Left kidney (tissue), 8 donors: ENCODE measurements at places on chromosomes 12 and 14. TPM values are rescaled to one million over a fixed set of nuclear protein-coding genes. Genes with fewer than 3 reads are reported as not detected.

Gene FSCB
- not detected for polyA plus RNA-seq

- DNase-seq = no peak
These were observed 16.5 kb downstream of the SELPLG start for GRCh38 chr12:108616941-108617858.

DNA sequence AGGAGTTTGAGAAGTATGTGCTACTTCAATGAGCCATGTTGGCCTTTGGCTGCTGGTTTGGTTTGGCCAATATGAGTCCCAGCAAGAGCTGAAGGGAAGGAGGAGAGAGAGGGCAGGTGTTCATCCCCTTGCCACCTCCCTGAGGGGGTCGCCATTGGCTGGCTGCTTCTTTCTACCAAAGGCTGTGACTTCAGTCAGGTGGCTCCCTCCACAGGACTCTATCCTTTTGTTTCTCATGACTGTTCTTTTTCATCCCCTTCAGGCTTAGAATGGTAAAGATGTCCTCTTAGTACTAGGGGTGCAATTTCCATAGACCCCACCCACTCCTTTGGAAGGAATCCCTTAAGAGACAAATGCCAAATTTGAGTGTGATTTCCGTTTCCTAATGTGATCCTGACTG is 31.2 kb upstream of the OTOGL start:
- no peak for DNase-seq

DNA sequence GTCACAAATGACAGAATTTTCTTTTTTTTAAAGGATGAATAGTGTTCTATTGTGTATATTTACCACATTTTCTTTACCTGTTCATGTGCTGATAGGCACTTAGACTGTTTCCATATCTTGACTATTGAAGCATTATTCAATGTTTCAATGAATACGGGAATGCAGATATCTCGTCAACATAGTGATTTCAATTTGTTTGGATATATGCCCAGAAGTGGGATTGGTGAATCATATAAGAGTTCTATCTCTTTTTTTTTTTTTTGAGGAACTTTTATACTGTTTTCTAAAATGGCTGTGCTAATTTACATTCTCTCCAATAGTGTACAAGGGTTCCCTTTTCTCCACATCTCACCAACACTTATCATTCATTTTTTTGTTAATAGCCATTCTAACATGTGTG is 97.9 kb upstream of the FAR2 start:
- DNase-seq = no peak

Gene RPL10L
- not detected for polyA plus RNA-seq

Gene WASHC3
- polyA plus RNA-seq = 58.7 TPM

- no peak for DNase-seq
These were observed 49.9 kb downstream of the TESC start for GRCh38 chr12:117049295-117049694.

Gene CCDC88C
- 42.5 TPM for polyA plus RNA-seq

Gene TAS2R8
- polyA plus RNA-seq = not detected

GRCh38 chr12:116962197-116962596 is 51.4 kb downstream of the FBXW8 start:
- DNase-seq = no peak

- DNase-seq = no peak
These were observed 24.0 kb upstream of the GSG1 start for GRCh38 chr12:13127444-13127843.

Gene PNMA1
- 91.6 TPM for polyA plus RNA-seq

DNA sequence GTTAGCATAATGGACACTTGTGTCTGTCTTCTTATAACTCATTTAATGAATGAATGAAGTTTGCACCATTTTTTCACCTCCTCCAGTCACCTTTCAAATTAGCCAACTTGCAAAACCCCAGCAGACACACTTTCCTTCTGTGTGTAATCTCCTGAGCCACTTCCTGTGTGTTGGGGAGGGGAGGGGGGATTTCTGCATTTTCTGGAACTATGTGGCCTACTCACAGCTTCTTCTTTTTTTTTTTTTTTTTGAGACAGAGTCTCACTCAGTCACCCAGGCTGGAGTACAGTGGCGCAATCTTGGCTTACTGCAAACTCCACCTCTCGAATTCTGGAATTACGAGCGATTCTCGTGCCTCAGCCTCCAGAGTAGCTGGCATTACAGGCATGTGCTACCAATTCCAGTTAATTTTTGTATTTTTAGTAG is 4.1 kb upstream of the SERPINA1 start:
- DNase-seq = no peak

Gene AMN
- 23.0 TPM for polyA plus RNA-seq

Gene SLC48A1
- 57.5 TPM for polyA plus RNA-seq

GRCh38 chr12:91211866-91212265 is 29.2 kb upstream of the DCN start:
- DNase-seq = no peak

Gene PZP
- 0.55 TPM for polyA plus RNA-seq

- peak; percentile 4 for DNase-seq
These were observed 47.7 kb upstream of the CMKLR1 start for GRCh38 chr12:108386709-108387360.

- no peak for DNase-seq
These were observed 1186.0 kb upstream of the SEL1L start for GRCh38 chr14:82719617-82720016.

- no peak for DNase-seq
These were observed 2.0 kb upstream of the STON2 start for GRCh38 chr14:81402123-81402495.

DNA sequence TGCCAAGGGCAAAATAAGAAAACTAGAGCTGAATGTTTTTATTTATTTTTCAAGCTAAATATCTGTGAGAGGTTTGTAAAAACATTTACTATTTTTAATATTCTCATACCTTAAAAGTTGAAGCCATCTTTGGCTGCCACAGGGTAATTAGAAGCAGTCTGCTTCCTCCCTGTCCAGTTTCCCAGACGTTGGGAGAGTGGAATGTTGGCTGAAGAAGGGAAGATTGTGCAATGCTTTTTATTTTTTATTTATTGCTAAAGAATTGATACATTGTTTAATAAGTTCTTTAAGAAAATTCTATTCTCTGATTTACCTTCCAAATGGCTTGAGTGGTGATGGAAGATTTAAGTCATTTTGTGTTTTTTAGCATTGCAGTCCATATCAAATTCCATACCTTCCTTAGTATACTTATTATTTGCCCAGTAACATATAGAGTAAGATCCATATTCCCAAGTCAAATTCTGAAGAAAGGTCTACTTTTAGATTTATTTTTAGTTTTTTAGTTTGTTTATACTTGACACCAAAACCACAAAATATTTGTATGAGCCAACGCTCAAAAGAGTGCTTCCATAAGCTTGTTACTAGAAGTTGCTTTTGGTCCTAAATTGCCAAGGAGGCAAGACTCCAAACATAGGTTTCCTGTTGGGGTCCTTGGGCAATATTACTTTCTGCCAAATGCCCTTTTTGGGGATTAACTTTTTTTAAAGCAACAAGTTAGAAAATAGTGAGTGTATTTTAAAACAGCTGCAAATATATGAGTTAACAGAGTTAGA is 124.0 kb upstream of the CPM start:
- no peak for DNase-seq

GRCh38 chr12:26848156-26848825 is 15.3 kb upstream of the ITPR2 start:
- no peak for DNase-seq

Gene TGFB3
- 18.3 TPM for polyA plus RNA-seq

Gene TAS2R20
- 3.2 TPM for polyA plus RNA-seq

Gene ADAM21
- polyA plus RNA-seq = 0.93 TPM

Gene STAC3
- polyA plus RNA-seq = 9.2 TPM

DNA sequence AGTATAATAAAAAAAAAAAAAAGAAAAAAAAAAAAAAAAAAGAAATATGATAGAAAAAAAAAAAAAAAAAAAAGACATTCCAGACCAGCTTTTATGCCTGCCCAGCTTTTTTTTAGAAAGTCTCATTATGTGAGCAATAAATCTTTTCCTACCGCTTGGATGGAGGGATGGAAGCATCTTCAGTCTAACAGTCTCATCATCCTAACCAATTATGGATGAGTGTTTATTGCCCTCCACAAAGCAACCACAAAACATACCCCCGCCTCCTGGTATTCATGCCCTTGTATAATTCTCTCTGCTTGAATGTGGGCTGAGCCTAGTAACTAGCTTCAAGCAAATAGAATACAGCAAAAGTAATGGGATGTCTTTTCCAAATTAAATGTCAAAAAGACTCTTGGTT is 33.7 kb upstream of the ADAMTS20 start:
- DNase-seq = no peak

DNA sequence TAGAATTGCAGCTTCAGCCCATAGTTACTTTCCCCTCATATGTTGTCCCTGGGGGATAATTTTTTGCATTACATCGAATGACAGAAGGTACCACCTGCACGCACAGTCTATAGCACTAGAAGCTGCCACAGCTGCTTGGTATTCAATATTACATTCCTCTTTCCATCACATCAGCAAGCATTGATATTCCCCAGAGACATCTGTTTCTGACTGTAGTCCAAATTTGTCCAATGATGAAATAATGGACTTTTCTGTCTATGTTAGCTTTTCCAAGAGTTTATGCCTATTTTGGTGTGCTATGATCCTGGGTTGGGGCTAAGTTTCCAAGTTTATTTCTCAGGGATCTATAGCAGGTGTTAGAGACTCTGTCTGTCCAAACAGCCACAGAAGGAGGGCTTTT is 335.4 kb downstream of the LRIG3 start:
- no peak for DNase-seq

Gene IQSEC3
- 10.8 TPM for polyA plus RNA-seq

DNA sequence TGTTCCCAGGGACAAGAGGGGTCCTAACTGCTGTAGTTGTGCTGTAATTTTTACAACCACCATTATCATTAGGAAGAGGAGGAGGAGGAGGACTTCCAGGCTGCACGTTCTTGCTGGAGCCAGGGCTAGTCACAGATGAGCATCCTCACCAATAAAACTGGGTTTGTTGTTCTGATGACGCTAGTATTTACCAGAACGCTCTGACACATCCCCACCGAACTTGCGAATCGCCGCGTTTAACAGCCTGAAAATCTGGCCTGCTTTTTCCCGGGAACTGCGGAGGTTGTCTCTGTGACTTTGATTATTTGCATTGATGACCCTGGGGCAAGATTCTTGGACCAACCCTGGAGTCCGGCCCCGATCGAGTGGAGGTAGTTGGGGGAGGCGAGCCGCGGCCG is 10.2 kb downstream of the TBX5 start:
- no peak for DNase-seq

- no peak for DNase-seq
These were observed 158.2 kb upstream of the NTF3 start for GRCh38 chr12:5273709-5274108.

- DNase-seq = no peak
These were observed 68.9 kb upstream of the SAV1 start for GRCh38 chr14:50736932-50737419.

DNA sequence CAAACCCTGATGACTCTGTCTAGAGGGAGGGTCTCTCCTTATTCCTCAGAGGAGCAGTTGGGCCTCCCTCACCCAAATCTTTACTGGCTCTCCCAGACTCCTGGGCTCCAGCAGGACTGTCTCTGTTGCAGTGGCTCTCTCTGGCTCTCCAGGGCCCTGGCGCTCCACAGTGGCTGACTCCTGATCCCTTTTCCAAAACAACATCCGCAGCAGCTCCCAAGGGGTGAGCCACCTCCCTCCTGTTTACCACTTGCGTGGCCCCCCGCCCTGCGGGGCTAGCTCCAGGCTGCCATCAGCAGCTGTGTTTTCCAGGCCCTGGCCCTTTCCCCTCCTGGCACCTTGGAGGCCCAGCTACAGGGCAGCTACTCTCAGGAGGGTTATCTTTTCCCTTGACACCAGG is 123.5 kb downstream of the CALM1 start:
- no peak for DNase-seq

GRCh38 chr12:100794441-100795173 is at the start of gene ANO4:
ANO4 (plus strand) TSS chr12:100794776; CDS start chr12:100901786, 107,010 bp downstream.
- peak; percentile 22 for DNase-seq

Gene MUCL1
- polyA plus RNA-seq = 0.25 TPM

- DNase-seq = no peak
These were observed 5.3 kb downstream of the FGF6 start for GRCh38 chr12:4440187-4440941.

Gene EEF1AKMT3
- 13.2 TPM for polyA plus RNA-seq

DNA sequence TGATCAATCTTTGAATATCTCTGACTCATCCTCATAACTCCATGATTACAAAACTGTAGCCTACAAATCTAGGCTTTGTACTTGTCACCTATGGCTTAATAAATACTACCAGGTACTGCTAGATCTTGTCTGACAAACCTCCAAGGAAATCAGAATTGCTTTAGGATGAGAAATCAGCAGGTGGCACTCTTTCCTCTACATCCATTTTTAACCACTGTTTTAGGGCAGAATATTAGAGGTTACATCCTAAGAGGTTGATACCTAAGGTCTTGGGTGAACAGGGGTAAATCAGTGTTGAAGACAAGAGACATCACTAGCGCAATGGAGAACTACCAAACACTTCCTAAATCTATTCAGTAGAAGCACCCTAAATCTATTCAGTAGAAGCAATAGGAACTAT is 63.1 kb upstream of the SOX5 start:
- DNase-seq = no peak

- no peak for DNase-seq
These were observed 6.7 kb downstream of the LRTM2 start for GRCh38 chr12:1826867-1827705.

GRCh38 chr14:22333422-22334274 is 255.4 kb downstream of the DAD1 start:
- no peak for DNase-seq
